ENCODE measurements at places on chromosomes 4 and X.

DNA sequence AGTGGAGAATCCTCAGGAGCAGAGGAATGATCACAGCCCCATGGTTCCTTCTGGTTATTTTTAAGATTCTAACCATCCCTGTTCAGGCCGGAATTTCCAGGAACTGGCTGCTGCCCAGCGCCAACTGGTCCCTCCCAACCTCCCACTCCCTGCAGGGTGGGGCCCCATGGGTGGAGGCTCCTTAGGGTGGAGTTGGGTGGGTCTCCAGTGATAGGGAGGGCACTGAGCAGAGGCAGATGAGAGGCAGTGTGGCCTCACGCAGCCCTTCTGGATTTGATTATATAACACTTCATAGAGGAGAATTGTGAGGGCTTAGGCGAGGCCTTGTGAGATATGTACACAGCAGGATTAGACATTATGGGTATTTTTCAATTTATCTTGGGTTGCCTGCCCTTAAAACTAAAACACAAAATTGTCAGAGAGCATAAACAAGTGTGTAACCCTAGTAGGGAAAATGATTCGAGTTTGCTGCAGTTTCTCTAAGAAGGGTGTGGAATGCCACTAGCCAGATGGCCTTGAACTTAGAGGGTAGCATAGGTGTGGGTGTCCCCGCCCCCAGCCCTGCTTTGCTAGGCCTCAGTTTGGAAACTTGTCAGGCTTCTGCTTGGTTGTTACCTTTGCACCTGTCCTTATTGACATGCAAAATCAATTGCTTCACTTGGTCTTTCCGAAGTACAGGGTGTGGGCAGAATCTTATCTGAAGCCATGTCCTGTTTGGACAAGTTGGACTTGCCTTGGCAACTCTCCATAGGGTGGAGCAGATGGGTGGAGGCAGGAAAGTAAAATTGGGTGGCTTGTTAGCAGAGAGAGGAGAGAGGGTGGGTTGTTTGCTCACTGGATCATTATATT, 9.4 kb downstream of the KLF3 start:
- DNase-seq, result no peak

- DNase-seq, result no peak
Observed at GRCh38 chr4:39525822-39526690, 1.2 kb downstream of the UGDH start.

DNA sequence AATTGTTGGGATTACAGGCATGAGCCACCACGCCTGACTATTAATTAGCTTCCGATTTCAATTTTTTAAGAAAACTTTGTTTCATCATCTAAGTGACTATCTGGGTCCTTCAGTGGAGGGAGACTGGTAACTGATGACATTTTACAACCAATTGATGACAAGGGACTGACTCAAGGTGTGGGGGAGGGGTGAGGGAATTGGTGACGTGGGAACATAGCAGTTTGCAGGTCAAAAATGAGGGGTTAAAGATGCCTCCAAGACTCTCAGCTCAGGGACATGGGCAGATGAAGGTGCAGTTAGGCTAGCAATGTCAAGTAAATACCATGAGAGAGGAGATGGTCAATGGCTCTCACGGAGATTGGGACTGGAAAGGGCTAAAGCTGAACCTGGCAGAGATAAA, 5.7 kb upstream of the FAM9C start:
- DNase-seq, result no peak

DNA sequence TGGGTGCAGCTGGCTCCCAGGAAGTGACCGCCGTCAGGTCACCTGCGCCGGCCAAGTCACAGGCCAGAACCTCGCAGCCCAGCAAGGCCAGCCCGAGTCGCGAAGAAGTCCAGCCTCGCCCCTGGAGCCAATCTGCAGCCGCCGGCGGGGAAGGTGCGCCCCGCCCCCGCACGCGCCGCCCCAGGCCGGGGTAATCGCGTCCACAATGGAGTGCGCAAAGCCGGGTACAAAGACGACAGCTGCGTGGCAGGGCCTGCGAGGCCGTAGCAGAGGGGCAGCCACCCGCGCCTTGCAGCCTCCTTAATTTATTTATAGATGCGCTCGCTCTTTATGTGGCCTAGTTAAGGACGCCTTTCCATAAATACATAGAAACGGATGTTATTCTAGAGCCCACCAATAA, 139.4 kb upstream of the CPEB2 start:
- no peak for DNase-seq

DNA sequence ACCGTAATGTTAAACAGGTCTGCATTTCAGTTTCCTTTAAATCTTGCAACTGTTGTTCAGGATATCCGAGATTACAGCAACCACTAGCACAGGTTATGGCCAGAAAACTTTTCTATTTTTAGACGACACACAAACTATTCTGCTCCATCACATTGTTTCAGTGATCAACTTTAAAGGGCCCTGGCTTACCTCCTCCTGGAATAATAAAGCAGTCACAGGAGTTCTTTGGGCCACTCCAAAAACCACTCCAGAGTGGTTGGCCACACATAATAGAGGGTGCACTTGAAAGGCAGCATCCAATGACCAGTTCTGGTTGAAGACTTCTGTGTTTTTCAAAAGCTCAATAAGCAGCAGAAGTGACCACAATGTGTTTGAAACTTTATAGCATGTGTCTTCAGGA, 118.9 kb downstream of the RAB28 start:
- no peak for DNase-seq

GRCh38 chr4:173585876-173586572, 56.0 kb upstream of the HAND2 start:
- DNase-seq, result no peak

GRCh38 chr4:5374592-5374991, 323.3 kb downstream of the STK32B start:
- no peak for DNase-seq

GRCh38 chr4:79013756-79014155, 74.5 kb upstream of the PAQR3 start:
- DNase-seq, result no peak

Data from central memory CD8-positive, alpha-beta T cell (primary cell).